IPS-NIHi11 (cell line): ENCODE measurements at places on chromosomes 1 and 21.
A peak's percentile ranks its signal among the peaks of the same experiment; 100 is the strongest.

GRCh38 chr1:21175670-21176581 is 771 bp downstream of the EIF4G3 start:
- DNase-seq, result peak; percentile 53

DNA sequence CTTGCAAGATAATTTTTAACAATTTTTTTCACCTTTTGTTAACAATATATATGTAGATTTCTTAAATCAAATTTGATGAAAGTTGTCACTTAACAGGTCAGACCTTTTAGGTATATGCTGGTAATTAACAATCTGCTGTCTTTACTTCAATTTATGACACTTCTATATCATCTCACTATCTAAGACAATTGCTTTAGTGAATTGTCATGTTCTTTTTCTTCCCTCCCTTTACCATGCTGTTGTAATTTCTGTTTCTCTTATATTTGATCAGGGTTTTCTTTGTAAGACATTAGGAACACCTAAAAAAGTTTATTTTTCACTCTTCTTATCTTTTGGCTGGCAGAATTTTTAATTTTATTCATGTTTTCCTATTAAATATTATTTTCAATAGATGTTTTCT is 2.0 kb downstream of the IFI16 start:
- no peak for DNase-seq

DNA sequence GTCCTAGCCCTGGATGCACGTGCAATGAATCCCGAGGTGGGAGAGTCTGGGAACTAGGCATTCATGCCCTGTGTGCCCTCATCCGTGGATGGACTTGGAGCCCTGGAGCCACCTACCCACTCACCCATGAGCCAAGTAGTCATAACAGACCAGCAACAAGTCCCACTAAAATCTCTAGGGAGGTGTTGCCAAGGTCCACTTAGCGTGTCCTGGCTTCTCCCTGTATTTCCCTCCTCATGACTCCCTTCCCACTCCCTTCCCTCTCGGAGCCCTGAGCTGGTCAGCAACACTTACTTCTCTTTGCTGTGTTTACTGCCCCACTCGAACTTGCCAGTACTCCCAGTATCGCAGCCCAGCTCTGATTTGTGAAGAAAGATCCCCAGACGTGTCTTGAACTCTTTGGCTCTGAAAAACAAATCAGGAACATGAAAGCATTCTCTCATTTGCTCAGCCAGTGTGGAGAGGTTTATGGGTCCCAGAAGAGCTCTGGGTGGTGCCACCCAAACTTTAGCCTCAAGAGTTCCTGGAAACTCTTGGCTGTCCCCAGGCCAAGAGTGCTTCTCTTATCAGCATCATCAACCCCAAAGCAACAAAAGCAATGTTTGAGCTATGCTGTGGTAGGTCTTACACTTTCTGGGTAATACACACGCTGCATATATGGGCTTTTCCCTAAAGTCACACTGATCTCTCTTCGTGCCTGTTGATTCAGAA is 1.1 kb downstream of the RGS16 start:
- no peak for DNase-seq

DNA sequence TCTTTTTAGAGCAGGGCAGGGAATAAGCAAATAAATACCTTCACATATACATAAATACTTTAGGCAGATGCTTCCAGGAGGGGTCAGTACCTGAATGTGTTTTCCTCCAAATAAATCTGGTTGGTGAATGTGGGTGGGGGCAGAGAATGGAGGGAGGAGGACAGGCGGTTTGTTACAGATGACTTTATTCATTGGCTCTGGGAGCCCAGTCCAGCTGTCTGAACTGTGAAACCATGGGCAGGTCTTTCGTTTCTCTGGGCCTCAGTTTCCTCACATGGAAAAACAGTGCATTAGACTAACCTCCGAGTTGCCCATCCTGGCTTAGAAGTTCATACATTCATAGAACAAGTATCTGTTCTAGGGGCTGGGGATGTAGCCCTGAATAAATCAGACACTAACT is 124.6 kb downstream of the IER5 start:
- no peak for DNase-seq

GRCh38 chr1:149995927-149996326 is 14.6 kb downstream of the OTUD7B start:
- no peak for DNase-seq

DNA sequence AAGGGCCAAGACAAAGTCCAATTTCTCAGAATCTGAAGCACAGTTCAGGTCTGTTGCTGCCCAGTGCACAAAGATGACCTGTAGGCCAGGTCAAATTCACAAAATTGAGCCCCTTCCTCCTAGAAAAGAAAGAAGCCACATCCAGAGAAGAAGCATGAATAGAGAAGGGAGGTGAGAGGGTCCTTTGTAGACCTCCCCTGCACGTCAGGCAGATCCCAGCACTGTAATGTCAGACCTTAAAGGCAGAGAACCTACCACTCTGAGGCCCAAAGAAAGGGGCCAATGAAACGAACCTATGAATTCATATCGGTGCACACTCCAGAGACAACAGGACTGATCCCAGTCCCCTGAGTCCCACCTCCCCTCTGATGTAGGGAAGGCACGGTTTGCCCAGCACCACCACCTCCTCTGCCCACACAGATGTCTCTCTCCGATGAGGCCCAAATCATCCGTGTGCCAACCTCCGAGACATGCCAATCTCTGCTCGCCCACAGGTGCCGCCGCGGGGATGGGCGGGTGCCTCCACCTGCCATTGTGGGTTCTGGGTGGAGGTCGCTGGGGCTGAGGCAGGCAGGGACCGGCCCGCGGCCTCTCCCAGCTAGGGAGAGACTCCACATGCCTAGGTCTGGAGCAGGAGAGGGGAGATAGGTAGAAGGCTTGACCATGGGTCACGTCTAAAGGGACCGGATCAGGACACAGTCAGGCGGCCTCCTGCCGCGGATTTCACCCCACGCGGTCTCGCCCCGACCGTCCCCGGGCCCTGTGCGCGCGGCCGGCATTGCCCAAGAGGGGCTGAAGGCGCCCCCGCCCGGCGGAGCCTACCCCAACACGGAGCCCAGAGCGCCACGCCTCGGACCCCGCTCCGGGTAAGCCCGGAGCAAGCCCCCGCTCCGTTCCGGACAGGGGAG is 42.1 kb downstream of the RRAGC start:
- DNase-seq, result no peak

- no peak for DNase-seq
Observed at GRCh38 chr1:107523061-107523460, 382.2 kb downstream of the NTNG1 start.

DNA sequence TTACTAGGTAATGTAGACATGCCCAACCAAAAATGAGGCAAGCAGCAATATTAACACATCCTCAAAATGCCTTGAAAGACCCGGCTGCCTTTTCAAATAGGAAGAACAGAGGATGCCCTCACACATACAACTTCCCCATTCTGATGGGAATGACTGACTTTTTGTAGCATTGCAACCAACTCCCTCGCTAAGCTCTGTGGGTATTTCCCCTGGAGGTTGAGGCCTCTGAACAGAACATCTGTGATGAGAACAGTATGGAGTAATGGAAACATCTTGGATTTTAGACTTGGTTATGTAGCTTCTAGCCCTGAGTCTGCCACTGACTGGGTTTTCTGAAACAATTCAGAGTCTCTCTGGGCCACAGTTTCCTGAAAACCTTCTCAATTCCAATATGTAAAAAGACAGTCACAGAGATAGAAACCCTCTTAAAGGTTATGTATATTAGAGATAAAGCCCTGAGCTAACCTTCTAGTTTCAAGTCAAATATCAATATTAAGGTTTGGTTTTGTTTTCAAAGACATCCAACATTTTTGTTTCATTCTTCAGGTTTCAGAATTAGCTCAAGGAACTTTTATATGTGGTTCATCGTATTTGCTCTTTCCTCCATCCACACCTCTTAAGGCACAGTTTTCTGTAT is 311.5 kb downstream of the SETD4 start:
- DNase-seq, result no peak

- no peak for DNase-seq
Observed at GRCh38 chr1:3842912-3843311, 14.1 kb downstream of the CEP104 start.

DNA sequence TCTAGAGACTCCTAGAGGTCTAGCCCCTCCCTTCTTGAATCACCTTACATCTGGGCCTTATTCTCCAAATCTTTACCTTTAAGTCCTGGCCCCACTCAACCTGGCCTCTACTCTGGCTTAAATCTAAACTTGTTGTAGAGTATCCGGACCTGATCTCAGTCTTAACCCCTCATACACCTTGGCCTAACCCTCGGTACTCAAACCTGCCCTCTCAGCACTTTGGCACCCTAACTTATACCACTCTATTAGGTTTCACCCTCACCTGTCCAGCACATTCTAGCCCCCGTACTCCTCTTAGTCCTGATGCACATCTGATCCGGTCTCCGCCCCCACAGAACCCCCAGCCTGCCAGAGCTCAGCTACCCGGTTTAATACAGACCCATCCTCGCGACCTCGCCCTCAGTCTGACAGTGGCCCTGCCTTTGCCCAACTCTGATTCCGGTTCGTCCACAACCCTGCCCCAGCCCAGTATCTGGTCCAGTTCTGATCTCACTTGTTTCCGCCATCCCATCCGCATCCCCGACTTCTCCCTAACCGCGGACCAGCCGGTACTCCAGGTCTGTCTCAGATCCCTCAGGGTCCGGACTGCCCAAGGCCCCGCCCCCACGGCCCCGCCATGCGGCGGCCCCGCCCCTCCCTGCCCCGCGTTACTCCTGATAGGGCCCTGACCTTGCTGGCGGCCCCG is 1.5 kb downstream of the TRIM62 start:
- peak; percentile 99 for DNase-seq

GRCh38 chr1:82778612-82779011 is 977.9 kb downstream of the ADGRL2 start:
- peak; percentile 18 for DNase-seq

DNA sequence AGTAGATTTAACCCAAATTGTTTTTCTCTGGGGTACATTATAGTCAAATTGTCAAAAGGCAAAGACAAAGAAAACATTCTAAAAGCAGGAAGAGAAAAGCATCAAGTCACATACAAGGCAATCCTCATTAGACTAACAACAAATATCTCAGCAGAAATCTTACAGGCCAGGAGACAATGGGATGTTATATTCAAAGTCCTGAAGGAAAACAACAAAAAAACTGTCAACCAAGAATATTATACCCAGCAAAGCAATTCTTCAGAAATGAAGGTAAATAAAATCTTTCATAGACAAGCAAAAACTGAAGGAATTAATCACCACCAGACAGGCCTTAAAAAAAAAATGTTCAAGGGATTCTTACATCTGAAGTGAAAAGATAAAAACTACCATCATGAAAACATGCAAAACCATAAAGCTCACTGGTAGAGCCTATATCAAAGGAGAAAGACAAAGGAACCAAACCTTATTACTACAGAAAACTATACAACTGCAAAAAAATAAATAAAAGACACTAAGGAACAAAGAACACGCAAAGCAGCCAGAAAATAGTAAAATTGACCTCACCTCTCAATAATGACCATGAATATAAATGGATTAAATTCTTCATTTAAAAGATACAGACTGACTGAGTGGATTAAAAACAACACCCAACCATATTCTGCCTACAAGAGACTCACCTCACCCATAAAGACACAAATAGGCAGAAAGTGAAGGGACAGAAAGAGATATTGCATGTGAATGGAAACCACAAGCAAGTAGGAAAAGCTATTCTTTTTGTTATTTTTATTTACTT is 113.8 kb upstream of the ZC3H11B start:
- DNase-seq, result no peak

- DNase-seq, result no peak
Observed at GRCh38 chr1:26861286-26861701, 1.7 kb upstream of the SFN start.

DNA sequence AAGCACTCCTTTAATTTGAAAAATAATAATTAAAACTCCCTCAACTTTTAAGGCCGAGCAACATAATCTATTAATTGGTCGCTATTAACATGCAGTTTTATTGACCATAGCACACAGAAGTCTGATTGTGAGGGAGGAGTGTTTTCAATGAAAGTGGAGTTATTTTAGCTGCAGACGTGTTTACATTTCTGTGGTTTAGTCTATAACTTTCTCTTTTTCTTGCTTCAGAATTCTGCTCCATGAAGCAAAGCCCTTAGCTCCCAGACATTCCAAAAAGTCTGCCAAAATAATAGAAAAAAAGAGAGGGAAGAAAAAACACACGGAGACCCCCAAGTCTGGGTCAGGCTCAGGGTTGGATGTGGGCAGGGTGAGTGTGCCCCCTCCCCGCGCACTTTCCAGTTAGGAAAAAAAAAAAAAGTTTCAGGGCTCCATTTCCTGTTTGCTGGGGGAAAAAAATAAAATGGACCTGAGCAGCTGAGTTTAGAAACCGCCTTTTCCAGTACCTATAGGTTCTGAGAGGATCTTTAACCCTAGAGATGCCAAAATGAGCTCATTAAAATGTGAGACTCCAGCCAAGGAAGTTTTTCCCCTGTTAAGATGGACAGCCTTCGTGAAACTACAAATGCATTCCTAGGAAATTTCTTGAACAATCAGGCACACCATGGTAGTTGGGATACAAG is 143.7 kb upstream of the ETS2 start:
- no peak for DNase-seq

DNA sequence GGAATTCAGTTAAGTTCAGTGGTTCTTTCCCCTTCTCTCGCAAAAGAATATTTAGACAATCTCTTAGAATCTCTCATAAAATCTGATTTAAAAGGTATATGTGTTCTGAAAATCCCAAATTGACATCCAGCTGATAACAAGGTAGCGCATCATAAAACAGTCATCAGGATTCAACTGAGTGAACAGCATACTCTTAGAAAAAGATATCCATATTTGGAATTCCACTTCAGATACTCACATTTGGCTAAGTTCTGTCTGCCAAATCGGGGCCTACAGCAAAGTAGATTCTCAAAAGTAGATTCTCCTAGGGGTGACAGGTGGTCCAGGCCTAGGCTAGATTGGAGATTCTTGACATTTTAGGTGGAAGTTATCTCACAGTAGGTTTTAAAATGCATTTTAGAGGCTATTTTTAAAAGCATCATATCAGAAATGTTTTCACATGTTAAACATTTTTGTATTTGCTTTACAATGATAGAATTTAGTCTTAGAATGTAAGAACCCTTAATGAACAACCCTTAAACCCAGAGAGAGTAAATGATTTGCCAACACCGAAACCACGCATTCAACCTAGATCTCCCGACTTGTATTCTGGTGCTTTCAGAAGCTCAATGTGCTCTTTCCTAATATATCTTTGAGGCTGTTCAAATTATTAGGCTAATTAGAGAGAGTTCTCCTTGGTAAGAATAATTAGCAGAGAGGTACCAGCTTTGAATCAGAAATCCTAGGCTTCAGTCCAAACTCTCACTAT is 318.9 kb downstream of the LMO4 start:
- DNase-seq, result no peak

GRCh38 chr1:172607145-172607544 is 51.8 kb upstream of the FASLG start:
- DNase-seq, result no peak
